ENCODE measurements at places on chromosomes 11 and 22. TPM values are rescaled to one million over a fixed set of nuclear protein-coding genes. Genes with fewer than 3 reads are reported as not detected.

The JHY gene
- total RNA-seq = 3.6 TPM

The PATE4 gene
- total RNA-seq = not detected

The OR52K2 gene
- not detected for total RNA-seq

The TEX12 gene
- total RNA-seq = 0.69 TPM

The OR4D11 gene
- not detected for total RNA-seq

The XKR3 gene
- not detected for total RNA-seq

GRCh38 chr22:36430863-36431262, 43.1 kb upstream of the MYH9 start:
- DNase-seq = peak; percentile 22
- H3K36me3 ChIP-seq = no peaks in the 10 kb centered on the region
- H3K4me1 ChIP-seq = 0 out of 2 replicates have a peak, but pooled peaks cover 3% of the 10 kb centered on the region
- H3K27ac ChIP-seq = no peak overlapping the region
- H3K27me3 ChIP-seq = no peaks in the 10 kb centered on the region

DNA sequence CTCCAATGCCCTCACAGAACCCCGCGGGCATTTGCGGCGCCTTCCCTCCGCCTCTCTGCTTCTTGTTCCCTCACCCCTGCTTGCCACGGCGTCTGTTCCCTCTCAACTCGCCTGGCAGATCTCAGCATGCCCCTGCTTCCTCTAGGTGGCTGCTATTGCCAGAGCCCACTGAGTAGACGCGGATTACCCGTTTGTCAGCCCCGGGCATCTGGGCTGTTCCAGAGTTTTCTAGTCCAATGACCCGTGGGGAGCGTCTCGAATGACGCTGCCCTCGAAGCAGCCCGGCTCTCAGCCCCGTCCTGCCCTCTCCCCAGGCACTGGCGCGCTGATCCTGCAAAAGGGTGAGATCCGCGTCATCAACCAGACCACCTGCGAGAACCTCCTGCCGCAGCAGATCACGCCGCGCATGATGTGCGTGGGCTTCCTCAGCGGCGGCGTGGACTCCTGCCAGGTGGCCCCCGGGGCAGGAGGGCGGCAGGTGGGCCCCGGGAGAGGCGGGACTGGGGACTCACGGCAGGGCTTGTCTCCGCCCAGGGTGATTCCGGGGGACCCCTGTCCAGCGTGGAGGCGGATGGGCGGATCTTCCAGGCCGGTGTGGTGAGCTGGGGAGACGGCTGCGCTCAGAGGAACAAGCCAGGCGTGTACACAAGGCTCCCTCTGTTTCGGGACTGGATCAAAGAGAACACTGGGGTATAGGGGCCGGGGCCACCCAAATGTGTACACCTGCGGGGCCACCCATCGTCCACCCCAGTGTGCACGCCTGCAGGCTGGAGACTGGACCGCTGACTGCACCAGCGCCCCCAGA, 49.7 kb downstream of the ST14 start:
- peaks cover 7% of the 10 kb centered on the region for H3K36me3 ChIP-seq
- H3K27me3 ChIP-seq = no peaks in the 10 kb centered on the region
- no peak overlapping the region for H3K27ac ChIP-seq
- no peaks in the 10 kb centered on the region for H3K4me1 ChIP-seq
- DNase-seq = no peak

GRCh38 chr11:87473174-87473573, 435.4 kb downstream of the TMEM135 start:
- H3K36me3 ChIP-seq = no peaks in the 10 kb centered on the region
- no peak overlapping the region for H3K27ac ChIP-seq
- no peaks in the 10 kb centered on the region for H3K27me3 ChIP-seq
- peak; percentile 89 for DNase-seq
- H3K4me3 ChIP-seq = no peak overlapping the region
- H3K4me1 ChIP-seq = peaks cover 12% of the 10 kb centered on the region

DNA sequence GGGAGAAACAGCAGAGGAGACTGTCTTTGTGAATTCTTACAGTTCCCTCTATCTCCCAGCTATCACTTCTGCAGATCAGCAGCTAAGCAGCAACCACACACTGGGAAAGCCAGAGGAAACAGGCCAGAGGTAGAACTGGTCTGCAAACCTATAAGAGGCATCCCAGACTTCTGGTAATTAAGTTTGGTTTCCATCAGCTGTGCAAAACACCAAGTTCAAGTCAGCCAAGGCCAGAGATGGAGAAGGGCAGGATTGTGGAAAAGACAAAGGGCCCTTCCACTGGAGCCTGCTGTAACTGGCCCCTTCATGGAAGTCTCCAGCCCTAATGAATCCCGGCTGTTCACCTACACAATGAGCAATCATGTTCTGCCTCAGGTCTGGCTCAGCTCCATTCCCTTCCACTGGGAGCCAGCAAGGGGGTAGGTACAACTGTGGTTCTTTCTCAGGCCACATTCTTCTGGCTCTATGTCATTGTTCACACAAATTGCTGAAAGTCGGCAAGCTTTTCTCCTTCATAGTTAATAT, 4.6 kb upstream of the PAMR1 start:
- H3K27me3 ChIP-seq = no peaks in the 10 kb centered on the region
- H3K36me3 ChIP-seq = no peaks in the 10 kb centered on the region
- H3K4me1 ChIP-seq = peaks cover 21% of the 10 kb centered on the region
- no peak overlapping the region for H3K4me3 ChIP-seq
- peak; percentile 91 for DNase-seq

GRCh38 chr11:27991736-27992135, 116.2 kb downstream of the KIF18A start:
- H3K4me1 ChIP-seq = peaks cover 6% of the 10 kb centered on the region
- H3K27me3 ChIP-seq = no peaks in the 10 kb centered on the region
- H3K36me3 ChIP-seq = no peaks in the 10 kb centered on the region
- no peak overlapping the region for H3K4me3 ChIP-seq

- no peaks in the 10 kb centered on the region for H3K27me3 ChIP-seq
- DNase-seq = no peak
- H3K36me3 ChIP-seq = no peaks in the 10 kb centered on the region
- no peaks in the 10 kb centered on the region for H3K4me1 ChIP-seq
Observed at GRCh38 chr11:73151416-73151815, 9.3 kb upstream of the FCHSD2 start.

- H3K27ac ChIP-seq = no peak overlapping the region
- no peaks in the 10 kb centered on the region for H3K4me1 ChIP-seq
- H3K4me3 ChIP-seq = no peak overlapping the region
- no peak for DNase-seq
- no peaks in the 10 kb centered on the region for H3K36me3 ChIP-seq
Observed at GRCh38 chr11:134474070-134474860, 62.2 kb upstream of the B3GAT1 start.

- no peaks in the 10 kb centered on the region for H3K27me3 ChIP-seq
- DNase-seq = no peak
- no peaks in the 10 kb centered on the region for H3K36me3 ChIP-seq
Observed at GRCh38 chr22:47200273-47201051, 438.0 kb downstream of the TBC1D22A start.

- no peaks in the 10 kb centered on the region for H3K4me1 ChIP-seq
- no peaks in the 10 kb centered on the region for H3K36me3 ChIP-seq
- no peak for DNase-seq
- no peak overlapping the region for H3K27ac ChIP-seq
Observed at GRCh38 chr11:17691550-17691949, 27.8 kb upstream of the MYOD1 start.

- no peaks in the 10 kb centered on the region for H3K27me3 ChIP-seq
- H3K4me3 ChIP-seq = no peak overlapping the region
- no peak overlapping the region for H3K27ac ChIP-seq
- DNase-seq = peak; percentile 32
Observed at GRCh38 chr11:76419896-76420295, 24.9 kb upstream of the EMSY start.

DNA sequence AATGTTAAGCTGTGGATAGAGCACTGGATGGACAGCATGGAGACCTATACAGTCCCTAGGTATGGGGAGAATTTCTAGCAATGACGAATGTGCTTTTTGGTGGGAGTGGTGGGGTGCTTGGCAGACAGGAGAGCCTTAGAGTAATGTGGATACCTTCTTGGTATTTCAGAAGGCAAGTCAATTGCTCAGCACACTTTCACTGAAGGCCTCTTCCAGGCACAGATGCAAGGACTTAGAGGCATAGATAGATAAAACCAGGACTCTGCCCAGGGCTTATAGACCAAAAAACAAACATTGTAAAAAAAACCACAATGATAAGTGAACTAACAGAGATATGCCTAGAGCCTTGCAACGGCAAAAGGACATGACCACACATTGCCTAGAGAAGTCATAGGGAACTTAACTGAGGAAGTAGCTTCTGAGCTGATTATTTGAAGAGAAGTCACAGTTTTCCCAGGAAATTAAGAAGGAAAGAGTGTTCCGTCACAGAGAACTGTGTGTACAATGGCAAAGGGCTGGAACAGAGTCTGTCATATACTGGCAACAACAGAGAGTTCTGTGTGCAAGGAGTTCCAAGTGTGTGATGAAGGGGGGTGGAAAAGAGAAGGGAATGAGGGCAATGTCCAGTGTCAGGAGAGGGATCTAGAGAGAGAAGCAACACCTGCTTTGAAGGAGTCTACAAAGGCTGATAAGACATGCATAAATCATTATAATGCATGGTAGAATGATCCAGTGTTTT, 65.9 kb upstream of the PICALM start:
- no peak overlapping the region for H3K27ac ChIP-seq
- H3K27me3 ChIP-seq = no peaks in the 10 kb centered on the region

GRCh38 chr11:130766650-130767565, 149.4 kb downstream of the SNX19 start:
- peaks cover 11% of the 10 kb centered on the region for H3K4me1 ChIP-seq
- H3K27ac ChIP-seq = no peak overlapping the region
- no peaks in the 10 kb centered on the region for H3K36me3 ChIP-seq
- no peaks in the 10 kb centered on the region for H3K27me3 ChIP-seq
- no peak overlapping the region for H3K4me3 ChIP-seq
- no peak for DNase-seq

DNA sequence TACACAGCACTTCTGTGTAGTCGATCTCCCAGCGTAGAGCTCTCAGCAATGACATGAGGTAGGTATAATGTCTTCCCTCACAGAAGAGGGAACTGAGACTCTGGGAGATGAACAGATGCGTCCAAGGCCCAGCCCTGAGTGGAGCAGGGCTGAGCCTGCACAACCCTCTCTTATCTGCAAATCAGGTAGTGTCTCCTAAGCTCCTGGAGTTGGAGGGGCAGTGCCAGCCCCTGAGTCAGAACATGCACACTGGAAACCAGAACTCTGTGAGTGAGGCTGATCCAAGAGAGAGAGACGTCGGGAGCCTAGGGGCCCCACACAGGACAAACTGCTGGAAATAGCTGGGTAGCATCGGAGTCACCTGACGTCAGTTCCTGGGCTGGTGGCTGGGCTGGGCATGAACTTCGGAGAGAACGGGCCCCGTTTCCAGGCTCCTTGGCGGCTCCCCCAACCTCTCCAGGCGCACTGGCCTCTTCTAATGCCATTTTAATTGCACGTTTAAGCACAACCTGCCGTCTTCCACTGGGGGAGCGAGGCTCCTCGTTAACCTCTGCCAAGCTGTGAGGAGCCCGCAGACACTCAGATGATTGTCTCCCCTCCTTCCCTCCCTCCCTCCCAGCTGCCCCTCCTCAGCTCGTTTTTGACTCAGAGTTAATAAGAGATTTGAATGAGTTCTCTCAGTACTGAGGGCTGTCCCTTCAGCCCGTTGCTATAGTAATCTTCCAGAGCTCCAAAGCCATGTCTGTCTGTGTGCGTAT, 191.2 kb upstream of the TBCEL start:
- no peaks in the 10 kb centered on the region for H3K36me3 ChIP-seq
- H3K4me1 ChIP-seq = no peaks in the 10 kb centered on the region
- DNase-seq = no peak
- H3K27me3 ChIP-seq = peaks cover 89% of the 10 kb centered on the region
- no peak overlapping the region for H3K27ac ChIP-seq

GRCh38 chr22:19062943-19063308, 59.3 kb downstream of the DGCR2 start:
- H3K36me3 ChIP-seq = peaks cover 5% of the 10 kb centered on the region
- H3K27ac ChIP-seq = no peak overlapping the region
- no peak overlapping the region for H3K4me3 ChIP-seq
- H3K27me3 ChIP-seq = no peaks in the 10 kb centered on the region
- H3K4me1 ChIP-seq = peaks cover 16% of the 10 kb centered on the region

- H3K4me1 ChIP-seq = peaks cover 36% of the 10 kb centered on the region
- no peaks in the 10 kb centered on the region for H3K36me3 ChIP-seq
- no peak for DNase-seq
- H3K27me3 ChIP-seq = no peaks in the 10 kb centered on the region
- H3K27ac ChIP-seq = no peak overlapping the region
Observed at GRCh38 chr11:120384476-120384875, 48.3 kb downstream of the ARHGEF12 start.

DNA sequence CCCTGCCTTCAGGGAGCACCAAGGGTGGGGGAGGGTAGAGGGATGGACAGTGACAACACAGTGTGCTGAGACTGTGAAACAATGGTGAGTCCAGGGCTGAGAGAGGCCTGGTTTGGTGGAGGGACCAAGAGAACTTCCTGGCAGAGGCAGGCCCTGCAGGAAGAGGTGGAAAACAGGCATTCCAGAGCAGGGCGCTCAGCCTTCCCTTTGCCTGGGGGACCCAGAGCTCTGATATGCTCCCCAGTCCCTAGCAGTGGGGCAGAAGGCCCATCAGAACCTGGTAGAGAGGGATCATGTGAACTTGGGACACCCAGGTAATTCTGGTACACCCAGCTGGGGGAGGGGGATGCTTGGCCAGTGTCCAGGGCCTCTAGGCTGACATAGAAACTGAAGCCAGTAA, 17.2 kb upstream of the UVRAG start:
- H3K27me3 ChIP-seq = no peaks in the 10 kb centered on the region
- H3K36me3 ChIP-seq = peaks cover 8% of the 10 kb centered on the region
- no peak overlapping the region for H3K4me3 ChIP-seq
- peaks cover 57% of the 10 kb centered on the region for H3K4me1 ChIP-seq
- DNase-seq = peak; percentile 56
- peak overlapping the region; percentile 64 for H3K27ac ChIP-seq

GRCh38 chr11:132095230-132096131, 725.1 kb downstream of the NTM start:
- DNase-seq = no peak
- no peaks in the 10 kb centered on the region for H3K36me3 ChIP-seq
- H3K27ac ChIP-seq = no peak overlapping the region
- no peaks in the 10 kb centered on the region for H3K4me1 ChIP-seq
- H3K4me3 ChIP-seq = no peak overlapping the region

DNA sequence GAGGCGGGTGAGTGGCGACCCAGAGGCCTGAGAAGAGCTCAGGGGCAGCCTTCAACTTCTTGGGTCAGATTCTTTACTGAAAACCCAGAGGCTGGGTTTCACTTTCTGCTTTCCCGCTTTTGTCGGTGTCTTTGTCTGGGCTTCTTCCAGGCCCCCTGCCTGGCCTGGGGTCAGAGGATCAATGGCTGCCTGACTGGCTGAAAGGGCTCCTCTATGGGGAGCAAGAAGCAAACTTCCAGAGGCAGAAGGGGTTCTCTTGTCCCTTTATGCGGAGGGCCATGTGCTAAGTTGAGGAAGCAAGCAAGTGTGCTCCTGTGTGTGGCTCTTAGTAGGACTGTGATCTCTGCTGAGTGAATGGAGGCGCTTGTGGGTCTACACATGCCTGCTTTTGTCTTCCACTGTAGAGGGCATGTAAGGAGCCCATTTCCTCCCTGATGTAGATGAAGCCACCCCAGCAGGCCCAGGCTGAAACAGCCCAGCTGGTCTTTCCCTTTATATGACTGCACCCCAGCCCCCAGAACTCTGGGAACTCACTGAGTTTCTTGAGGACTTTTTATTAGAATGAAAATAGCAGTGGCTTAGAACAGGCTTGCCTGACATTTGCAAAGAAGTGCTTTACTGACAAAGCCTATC, 1.0 kb upstream of the PKNOX2 start:
- H3K4me1 ChIP-seq = peaks cover 7% of the 10 kb centered on the region
- DNase-seq = no peak
- H3K27me3 ChIP-seq = peaks cover 31% of the 10 kb centered on the region
- no peak overlapping the region for H3K27ac ChIP-seq
- H3K36me3 ChIP-seq = no peaks in the 10 kb centered on the region

- H3K4me3 ChIP-seq = no peak overlapping the region
- no peaks in the 10 kb centered on the region for H3K36me3 ChIP-seq
- no peak overlapping the region for H3K27ac ChIP-seq
- H3K27me3 ChIP-seq = no peaks in the 10 kb centered on the region
Observed at GRCh38 chr11:2153581-2154194, 7.3 kb downstream of the INS start.

All from PC-3 (cell line).